ENCODE measurements at places on chromosomes 12 and 14.

- DNase-seq = no peak
Observed at GRCh38 chr12:1913377-1914113, 4.9 kb downstream of the CACNA2D4 start.

- no peak for DNase-seq
Observed at GRCh38 chr12:53308276-53308675, 8.8 kb downstream of the MYG1 start.

DNA sequence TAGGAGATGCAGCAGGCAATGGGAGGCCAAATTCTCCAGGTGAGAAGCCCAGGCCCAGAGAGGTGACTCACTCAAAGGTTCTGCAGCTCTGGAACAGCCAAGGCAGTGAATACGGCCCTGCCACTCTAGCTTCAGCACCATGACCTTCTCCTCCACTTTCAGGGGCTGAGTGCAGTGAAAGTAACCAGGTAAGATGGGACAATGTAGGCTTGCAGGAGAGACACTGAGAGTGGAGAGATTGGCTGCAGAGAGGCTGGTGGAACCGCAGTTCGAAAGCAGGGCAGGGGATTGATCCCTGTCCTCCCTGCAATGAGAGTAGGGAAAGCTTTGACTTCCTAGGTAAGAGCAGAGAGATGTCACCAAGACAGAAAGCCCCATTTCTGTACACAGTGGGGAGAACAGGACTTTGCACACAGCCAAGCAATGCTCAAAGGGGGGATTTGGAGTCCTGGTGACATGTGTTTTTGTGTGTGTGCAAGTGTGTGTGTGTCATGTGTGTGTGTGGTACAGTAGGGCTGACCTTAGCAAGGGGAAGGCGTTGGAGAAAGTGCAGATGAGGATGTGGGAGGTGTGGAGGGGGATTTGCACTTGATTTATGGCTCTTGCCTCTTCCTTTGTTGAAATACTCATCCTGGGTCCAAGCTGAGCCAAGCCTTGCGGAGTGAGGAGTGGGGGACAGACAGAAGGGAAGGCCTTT, 12.7 kb downstream of the DHRS2 start:
- no peak for DNase-seq

DNA sequence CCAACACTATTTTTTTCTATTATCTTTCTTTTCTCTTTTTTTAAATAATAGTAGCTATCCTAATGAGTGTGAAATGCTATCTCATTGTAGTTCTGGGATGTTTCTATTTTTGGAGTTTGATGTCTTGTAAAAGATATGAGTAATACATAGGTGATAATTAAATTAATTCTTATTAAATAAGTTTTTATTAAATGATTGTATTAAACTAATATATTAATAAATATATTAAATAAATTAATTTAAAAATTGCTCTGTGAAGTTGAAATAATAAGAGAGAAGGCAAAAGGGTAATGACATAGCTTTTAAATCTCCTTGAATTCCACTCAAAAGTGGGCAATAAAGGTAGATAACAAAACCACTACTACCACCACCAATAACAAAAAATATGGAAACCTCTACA, 230.2 kb upstream of the SSTR1 start:
- DNase-seq = no peak

DNA sequence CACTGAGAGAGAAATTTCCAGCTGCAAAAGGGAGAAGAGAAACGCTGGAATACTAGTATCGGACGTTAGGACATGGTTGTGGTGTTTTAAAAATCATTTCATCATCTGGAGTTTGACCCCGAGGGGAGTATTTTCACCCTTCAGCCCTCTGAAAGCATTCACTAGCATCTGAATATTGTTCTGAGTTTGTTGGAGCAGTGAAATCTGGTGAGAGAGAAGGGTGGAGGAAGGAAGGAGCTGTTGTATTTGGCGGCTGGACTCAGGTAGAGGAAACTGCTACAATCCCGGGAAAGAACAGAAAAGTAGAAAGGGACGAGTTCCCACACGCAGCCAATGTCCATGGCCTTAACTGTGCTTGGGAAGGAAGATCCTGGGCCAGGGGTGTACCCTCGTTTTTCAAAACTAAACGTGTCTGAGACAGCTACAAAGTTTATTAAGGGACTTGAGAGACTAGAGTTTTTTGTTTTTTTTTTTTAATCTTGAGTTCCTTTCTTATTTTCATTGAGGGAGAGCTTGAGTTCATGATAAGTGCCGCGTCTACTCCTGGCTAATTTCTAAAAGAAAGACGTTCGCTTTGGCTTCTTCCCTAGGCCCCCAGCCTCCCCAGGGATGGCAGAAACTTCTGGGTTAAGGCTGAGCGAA, 896 bp upstream of the CDKN1B start:
- DNase-seq = no peak

- no peak for DNase-seq
Observed at GRCh38 chr14:37179896-37180502, 7.6 kb upstream of the SLC25A21 start.

DNA sequence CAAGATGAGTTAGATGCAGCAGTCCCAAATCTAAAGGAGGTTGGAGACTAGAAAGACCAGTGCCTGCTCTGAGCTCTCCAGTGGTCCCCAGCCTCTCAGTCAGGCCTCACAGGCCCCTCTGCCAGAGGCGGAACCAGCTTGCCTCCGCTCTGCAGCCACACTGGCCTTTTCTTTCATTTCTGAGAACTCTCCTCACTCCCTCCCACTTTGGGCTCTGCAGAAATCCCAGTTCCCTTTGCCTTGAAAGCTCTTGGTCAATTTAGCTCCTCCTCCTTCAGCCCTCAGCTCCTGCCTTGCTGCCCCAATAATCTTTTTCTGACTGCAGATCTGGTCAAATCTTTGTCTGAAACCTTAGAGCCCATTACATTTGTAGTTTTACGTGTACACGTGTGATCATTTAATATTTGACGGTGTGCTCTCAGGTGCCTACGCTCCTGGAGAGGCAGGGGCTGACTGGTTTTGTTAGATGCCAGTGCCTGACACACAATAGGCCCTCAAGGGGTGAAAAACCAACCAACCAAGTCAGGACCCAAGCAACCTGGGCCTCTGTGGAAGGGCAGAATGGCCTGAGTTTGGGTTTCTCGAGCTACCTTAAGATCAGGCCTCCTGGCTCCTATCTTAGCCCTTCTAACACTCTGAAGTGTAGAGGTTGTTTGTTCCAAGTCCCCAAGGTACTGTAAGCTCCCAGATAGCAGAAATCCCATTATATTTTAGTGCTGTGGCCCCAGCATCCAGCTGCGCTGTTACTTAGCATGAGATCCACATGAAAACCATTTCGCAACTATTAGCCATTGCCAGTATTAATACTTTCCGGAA, 1.1 kb upstream of the NUDT4 start:
- DNase-seq = no peak

GRCh38 chr14:98103705-98104104, 1168.3 kb downstream of the BCL11B start:
- DNase-seq = no peak

GRCh38 chr12:128267651-128268378, 845 bp downstream of the TMEM132C start:
- DNase-seq = no peak

GRCh38 chr14:90969531-90970166, 90.8 kb downstream of the RPS6KA5 start:
- DNase-seq = no peak

DNA sequence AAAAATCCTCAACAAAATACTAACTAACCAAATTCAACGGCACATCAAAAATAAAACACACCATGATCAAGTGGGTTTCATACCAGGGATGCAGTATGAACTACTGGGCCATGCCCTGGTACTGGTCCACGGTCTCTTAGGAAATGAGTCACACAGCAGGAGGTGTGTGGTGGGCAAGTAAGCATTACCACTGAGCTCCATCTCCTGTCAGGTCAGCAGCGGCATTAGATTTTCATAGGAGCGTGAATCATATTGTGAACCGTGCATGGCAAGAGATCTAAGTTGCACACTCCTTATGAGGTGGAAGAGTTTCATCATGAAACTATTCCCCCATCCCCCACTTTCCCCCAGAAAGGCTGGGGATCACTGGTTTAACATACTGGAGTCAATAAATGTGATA, 6.7 kb upstream of the LGR5 start:
- no peak for DNase-seq

DNA sequence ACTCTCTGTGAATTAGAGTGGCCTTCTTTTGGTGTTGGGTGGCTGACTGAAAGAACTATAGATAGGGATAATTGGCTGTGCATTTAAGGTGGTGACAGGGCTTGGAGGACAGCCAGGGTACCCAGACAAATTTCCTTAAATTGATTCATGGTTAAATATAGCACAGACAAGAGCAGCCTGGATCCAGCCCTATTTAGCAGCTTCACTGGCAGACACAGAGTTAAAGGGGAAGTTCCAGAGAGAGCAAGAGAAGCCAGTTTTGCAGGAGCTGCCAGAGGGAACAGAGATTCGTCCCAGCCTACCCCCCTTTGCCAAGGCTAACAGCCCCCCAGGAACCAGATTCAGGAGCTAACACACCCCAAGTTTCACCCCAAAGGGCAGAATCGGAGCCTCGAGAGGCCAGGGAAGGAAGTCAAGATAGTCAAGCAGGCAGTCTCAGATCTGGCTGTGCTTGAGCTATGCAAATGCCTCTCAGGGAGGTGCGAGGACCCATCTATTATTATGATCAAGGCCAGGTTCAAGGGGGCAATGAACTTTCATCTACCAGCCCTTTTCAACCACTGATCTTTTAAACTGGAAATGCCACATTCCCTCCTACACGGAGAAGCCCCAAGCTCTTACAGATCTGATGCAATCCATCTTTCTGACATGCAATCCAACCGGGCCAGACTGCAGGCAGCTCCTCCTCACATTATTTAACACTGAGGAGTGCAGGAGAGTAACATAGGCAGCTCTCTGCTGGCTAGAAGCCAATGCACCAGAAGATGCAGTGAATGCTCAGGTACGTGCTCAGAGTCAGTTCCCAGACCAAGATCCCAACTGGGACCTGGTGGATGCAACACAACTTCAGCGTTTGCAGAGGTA, 58.2 kb downstream of the DHRS2 start:
- DNase-seq = no peak

- DNase-seq = no peak
Observed at GRCh38 chr14:77037938-77038568, 9.5 kb upstream of the IRF2BPL start.

- DNase-seq = no peak
Observed at GRCh38 chr14:28407031-28407825, 359.4 kb upstream of the FOXG1 start.

DNA sequence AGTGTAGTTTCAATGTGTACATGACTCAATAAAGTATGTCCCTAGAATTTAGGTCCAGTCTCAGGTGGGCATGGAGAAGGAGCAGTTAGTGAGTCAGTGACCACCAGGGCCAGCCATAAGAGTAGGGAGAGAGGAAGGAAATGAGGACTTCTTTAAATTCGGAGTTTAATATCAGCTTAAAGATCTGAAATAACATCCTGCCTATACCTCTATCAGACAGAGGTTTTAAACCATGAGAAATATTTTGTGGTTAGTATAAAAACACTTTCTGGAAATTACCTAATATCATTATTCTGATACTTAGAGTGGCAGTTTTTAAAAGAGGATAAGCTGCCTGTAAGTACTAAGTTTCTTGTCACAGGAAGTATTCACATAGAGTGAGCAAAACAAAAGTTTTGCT, 61.7 kb upstream of the ST8SIA1 start:
- DNase-seq = no peak

DNA sequence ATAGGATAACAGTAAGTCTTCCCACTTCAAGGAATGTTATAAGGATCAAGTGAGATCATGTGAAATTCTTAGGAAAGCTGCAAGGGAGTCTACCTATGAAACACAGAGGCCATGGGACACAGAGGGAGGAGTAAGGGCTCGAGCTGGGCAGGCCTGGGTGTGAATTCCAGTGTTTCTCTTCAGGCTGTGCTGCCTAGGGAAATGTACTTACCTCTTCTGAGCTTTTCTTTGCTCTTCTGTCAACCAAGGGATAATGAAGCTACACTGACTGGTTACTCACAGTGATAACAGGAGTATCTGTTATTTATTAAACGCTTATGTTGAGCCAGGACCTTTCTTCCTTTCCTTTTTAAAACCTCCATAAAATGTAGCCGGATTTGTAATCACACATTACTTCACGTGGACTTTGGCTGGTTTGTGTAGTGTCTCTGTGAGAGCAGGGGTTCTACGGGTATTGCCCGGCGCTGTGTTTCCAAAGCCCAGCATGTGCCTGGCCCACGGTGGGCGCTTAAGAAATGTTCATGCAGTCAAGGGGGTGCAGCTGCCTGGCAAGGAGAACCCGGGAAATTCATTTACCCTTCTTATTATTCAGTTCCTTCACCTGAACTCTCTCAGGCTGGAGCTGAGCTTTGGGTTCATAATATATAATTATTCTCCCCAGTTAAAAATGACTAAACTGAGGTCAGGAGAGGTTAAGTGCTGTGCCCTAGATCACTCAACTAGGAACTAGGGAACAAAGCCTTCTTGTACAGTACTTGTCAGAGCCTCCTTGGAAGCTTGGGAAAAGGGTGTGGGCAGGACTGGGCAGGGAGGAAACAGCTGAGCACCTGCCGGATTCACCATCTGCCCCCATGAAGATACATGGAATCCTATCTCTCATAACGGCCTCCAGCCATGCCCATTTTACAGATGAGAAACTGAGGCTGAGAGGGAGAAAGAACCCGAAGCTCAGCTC, 214.2 kb downstream of the CACNA1C start:
- DNase-seq = no peak

GRCh38 chr14:23568021-23568599, 519 bp upstream of the AP1G2 start:
- no peak for DNase-seq

Data from GM06990 (cell line).